GF-D8 (cell line): ENCODE measurements at places on chromosomes 11 and 22.

DNA sequence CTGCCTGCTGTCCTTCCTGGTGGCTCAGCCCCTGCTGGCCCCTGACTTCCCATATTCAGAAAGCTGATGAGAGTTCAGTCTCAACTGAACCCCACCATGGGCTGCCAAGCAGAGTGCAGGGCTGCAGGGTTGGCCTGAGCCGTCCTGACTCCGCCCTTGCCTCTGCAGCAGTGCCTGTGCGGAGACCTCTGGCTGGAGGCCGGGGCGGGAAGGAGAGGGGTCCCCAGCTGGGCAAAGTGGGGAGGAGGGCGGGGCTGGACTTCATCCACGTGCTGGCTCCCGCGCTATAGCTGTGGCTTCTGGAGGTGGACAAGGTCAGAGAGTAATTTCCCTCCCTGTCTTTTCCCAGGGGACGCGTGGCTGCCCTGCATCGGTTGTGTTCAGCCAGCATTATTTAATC lies 13.6 kb downstream of the GLB1L3 start:
- DNase-seq, result no peak

DNA sequence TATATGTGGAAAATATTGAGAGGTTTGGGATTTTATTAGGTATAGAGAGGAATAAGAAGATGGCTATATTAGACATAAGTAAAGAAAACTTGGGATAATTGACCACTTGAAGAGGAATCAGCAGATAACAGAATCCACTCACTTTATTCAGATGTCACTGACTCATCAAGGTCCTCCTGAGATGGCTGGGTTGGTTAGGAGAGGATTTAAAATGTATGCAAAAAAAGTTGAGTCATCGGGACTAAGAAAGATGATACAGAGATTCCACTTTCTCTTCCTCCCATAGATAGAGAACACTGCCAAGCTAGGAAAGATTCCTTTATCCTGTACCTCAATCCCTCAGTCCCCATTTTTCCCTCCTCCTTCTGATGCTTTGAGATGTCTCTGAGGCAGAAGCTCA lies at the start of gene OR6A2:
Gene OR6A2 (minus strand): TSS at position 288 of the 400 bp plus-strand sequence. CDS start 3,981 bp downstream, outside the sequence.
- DNase-seq, result no peak

GRCh38 chr11:103897160-103897936 lies 139.1 kb upstream of the DDI1 start:
- DNase-seq, result no peak

GRCh38 chr11:1651411-1651980 lies 21.9 kb downstream of the KRTAP5-5 start:
- DNase-seq, result no peak

GRCh38 chr11:16874275-16874975 lies 136.0 kb downstream of the C11orf58 start:
- no peak for DNase-seq

DNA sequence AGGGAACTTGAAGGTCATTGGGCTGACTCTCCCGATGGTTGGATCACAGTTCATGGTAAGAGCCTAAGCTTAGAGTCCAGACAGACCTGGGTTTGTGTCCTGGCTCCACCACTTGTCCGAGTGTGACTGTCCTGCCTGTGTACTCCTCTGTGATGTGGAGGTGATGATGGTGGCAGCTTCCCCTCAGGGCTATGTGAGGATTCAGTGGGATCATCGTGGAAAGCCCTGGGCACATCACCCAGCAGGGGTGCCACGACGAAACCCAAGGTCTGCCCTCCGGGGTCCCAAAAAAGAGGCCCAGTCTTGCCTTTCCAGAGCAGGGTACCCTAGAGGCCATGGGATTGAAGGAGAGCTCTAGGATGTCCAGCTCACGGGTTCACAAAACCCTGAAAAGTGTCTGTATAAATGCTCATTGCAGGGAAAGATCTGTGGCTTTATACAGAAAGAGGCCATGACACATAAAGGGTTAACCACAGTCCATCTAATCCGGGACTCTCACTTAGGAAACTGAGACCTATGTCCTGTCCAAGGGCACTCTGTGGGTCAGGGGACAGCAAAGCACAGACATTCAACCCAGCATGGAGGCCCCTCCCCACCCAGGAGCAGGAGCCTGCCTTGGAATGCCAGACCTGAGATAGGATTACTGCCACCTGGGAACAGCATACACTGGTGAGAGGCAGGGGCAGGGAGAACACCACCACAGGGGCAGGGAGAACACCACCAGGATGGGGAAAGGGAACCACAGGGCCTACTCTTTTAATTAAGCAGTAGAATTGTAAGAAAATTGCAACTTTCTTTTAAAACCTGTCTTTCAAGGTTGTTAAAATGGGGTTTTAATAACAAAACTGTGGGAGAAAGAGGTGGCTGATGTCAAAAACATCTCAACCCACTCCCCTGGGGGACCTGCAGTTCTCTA lies 51.3 kb downstream of the IGLL5 start:
- DNase-seq, result no peak

DNA sequence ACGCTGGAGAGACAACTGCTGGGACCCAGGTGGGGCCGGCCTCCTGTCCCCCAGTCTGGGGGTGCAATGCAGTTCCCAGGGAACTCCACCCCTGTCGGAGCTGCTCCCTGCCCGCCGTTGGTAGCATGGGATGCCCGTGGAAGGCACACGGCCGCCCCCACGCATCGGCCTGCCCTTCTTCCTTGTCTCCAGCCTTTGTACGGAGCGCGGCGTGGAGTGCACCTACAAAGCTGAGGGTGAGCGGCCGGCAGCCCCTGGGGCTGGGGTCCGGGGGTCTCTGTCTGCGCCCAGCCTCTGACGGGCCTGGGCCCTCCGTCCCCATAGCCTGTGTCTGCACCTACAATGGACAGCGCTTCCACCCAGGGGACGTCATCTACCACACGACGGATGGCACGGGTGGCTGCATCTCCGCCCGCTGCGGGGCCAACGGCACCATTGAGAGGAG lies 23.2 kb downstream of the MUC5AC start:
- DNase-seq, result no peak
